ENCODE measurements at places on chromosomes 7 and 10.

GRCh38 chr10:89915021-89915420, 213.6 kb downstream of the KIF20B start:
- no peak for DNase-seq

GRCh38 chr7:157458254-157458633, 121.4 kb downstream of the DNAJB6 start:
- no peak for DNase-seq

DNA sequence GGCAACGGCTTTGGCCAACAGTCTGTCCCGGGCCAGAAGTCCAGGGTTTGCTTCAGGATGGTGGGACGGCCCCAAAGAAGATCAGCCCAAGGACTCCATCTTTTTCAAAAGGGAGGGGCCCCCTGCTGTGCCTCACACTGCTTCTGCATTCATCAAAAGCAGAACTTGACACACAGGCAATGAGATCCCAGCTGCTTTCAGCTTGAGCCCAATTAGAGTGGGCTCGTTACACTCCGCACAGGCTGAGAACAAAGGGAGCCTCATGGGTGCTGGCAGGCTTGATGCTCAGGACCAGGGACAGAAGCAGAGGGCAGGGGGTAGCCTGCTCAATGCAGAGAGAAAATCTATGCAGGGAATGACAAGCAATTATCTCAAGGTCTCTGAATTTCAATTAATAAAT, 45.5 kb downstream of the VOPP1 start:
- DNase-seq, result no peak

GRCh38 chr10:46253076-46254006, 33.5 kb upstream of the ANTXRL start:
- no peak for DNase-seq

- no peak for DNase-seq
These were observed 12.6 kb upstream of the DNAJC1 start for GRCh38 chr10:22016046-22016705.

DNA sequence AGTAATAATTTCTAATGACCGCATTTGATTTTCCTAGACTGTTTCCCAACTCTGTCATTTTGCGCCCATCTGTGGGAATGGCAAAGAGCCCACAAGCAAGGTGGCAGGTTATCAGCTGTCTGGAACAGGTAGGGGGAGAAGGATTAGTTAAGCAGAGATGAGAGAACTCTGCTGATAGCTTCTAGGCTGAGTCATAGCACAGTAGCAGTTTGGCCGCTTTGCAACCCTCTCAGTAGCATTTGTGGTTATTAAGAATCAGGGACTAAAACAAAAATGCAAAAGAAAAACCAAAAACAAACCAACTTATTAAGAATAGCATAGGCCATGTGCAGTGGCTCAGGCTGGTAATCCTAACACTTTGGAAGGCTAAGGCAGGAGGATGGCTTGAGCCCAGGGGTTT, 602.7 kb upstream of the SORCS1 start:
- DNase-seq, result no peak

- DNase-seq, result no peak
These were observed 20.6 kb upstream of the ARHGAP12 start for GRCh38 chr10:31949266-31949665.

DNA sequence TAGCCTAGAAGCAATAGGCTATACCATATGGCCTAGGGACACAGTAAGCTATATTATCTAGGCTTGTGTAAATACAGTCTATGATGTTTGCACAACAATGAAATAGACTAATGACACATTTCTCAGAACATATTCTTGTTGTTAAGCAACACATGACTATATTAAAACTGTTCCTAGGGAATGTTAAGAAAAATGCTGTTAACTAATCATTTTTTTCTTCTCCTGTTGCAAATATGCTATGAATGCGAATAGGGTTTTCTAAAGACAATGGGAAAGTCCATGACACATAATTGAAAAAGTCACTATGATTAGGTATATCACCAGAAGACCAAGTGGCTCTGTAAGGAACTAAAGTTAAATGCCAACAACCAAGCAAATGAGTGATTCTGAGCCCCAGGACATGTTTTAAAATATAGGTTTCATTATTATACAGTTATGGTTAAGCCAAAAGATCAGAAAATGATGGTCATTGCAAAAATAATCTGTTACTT, 454.0 kb upstream of the SORCS1 start:
- no peak for DNase-seq

Data from CD4-positive, alpha-beta T cell treated with Interleukin-1 beta for 1 hour (primary cell).